ENCODE measurements at places on chromosomes 5 and 9.

DNA sequence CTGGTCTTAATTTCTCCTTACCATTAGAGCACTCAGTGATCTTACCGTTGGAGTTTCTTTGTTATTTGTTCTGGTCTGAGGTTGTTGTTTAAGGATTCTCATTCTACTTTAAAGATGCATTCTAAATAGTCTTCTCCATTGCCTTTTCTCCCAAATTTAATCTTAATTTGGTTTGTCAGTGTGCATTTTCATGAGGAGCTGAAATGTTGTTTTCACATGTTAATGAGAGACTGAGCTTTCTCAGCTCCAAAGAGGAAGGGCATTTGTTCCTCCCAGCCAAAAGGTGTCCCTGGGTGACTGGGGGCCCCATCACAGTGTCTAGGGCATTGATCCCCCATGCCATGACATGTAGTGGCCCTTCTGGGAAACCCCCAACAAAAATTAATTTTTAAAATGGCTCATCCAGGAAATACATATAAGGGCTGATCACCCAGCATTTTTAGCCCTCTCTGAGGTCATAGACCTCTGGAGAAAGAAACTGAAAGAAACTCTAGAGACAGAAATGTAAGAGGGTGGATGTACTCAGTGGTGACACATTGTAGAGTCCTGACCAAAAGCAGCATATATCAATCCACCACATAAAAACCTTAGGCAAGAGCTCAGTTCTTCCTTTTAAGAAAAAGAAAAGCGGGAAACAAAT lies 240.4 kb upstream of the RAI14 start:
- DNase-seq = no peak

GRCh38 chr9:115522912-115523311 lies 405.0 kb upstream of the TNC start:
- no peak for DNase-seq

DNA sequence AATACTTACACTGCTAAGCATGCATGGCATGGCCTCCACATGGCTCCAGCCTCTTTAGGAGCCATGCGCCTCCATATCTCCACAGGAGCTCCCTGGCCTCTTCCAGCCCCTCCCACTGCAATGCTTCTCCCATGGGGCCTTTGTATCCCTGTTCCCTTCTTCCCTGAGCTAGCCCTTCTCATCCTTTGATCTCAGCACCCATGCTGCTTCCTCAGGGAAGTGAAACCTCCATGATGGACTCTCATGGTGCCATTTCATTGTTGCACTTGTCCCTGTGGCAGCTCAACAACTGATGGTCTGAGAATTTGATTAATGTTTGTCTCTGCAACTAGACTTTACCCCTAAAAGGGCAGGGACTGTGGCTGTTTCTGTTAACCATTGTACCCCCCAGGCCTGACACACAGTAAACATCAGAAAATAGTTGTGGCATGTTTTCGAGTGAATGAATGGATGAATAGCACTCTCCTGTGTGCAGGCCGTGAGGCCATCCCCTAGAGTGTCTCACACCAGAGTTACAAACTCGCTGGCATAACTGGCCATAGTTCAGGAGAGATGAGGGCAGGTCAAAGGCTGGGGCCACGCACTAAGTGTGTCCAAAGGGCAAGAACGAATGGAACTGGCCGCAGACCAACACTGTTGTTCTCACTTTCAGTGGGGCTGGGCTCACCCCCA lies 6.6 kb downstream of the IDNK start:
- no peak for DNase-seq

GRCh38 chr5:109767997-109768396 lies 78.3 kb downstream of the MAN2A1 start:
- DNase-seq = no peak

DNA sequence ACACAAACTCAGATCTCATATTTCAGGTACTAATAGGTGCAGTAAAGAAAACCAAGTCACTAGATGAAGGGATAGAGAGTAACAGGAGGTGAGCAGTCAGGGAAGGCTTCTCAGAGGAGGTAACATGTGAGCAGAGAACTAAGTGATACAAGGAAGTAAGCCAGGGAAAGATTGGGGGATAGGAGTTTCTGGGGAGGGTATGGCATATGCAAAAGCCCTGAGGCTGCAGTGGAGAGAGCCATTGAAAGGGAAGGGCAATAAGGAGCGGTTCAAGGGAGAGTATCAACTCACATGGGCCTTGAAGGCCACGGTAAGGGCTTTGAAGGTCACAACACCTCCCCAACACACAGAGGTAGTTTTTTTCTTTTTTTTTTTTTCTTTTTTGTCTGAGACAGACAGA lies 6.9 kb downstream of the OLFML2A start:
- DNase-seq = no peak

DNA sequence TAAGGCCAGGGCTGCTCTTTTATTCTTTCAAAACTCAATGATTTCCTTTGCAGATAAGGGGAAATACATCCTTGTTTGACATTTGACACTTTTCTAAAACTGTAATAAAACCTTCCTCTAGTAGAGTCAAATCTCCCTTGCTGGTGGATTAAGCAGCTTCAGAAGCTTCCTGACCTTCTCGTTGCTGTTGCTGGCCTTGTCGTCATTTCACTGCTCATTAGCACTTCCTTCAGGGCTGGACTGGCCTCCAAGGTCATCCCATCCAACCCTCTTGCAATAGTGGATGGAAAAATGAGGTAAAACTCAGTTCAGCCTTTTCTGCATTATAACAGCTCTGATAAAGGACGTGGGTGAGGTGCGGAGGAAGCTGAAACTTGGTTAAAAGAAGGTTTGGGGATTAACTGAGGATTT lies 1.1 kb upstream of the ADAMTSL1 start:
- DNase-seq = no peak

DNA sequence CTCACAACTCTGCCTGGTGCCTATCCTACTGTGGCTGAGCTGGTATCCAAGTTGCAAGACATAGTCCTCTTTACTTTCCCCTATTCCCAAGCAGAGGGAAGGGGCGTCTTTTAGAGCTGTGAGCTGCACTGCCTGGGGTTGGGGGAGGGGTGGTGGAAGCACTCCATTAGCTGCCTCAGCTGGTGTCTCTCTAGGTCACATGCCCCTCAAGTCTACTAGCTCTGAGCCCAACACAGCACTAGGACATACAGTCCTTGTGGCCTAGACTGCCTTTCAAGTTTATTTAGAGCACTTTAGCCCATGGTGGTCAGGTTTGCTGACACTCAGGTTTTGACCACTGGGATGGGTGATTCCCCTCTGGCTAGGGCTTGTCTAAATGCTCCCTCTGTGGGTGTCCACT lies 54.7 kb downstream of the SREK1 start:
- DNase-seq = no peak

DNA sequence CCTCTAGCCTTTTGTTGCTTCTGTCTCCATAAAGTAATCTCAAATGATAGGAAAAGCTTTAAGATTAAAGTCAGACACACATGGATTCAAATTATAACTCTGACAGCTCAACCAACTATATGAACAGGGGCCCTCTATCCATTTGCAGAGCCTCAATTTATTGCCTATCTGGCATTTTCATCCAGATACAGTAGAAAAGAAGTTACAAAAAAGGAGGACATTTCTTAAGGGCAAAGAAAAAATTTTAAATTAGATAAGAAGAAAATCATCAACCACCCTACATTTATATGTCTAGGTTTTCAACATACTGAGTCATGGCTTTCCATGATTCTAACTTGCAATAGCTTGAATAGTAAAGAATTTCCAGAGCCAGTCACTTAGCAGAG lies 567.2 kb downstream of the CAAP1 start:
- no peak for DNase-seq

DNA sequence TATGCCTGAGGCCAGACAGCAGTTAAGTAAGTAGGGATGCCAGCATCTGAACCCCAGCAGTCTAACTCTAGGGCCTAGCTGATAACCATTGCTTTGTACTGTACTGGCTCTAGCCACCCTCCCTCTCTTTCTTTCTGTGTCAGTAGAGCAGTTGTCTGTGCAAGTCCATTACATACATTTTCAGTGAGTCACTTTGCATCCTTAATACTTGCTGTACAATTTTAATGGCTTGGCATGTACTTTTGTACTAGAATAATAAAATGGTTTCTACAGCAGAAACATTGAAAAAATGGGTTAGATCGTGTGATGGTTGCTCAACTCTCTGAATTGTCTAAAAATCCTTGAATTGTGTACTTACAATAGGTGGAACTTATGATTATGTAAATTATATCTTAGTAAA lies 1.5 kb upstream of the TTC39B start:
- DNase-seq = no peak

- no peak for DNase-seq
Measured at GRCh38 chr5:171323007-171323406, 14.0 kb downstream of the TLX3 start.

- no peak for DNase-seq
Measured at GRCh38 chr5:65952259-65952658, 25.9 kb downstream of the ERBIN start.

DNA sequence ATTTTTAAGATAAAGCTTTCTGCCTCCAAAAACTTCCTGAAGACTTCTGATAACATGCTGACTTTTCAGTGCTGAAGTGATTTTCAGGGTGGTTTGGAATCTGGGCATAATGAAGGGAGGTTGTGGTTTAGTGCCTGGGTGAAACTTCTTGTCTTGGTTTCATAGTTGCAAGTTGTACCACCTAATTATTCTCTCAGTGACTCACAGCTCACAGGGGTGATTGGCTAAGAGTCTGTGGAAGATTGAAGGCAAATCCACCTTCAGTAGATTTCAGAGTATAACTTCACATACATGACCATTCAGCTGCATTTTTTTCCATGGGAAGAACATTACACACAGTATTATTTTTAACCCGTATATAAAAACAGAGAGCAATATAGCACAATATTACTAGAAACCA lies 199.9 kb downstream of the PTTG1 start:
- DNase-seq = no peak

- DNase-seq = no peak
Measured at GRCh38 chr5:35198686-35199085, 31.6 kb downstream of the PRLR start.

DNA sequence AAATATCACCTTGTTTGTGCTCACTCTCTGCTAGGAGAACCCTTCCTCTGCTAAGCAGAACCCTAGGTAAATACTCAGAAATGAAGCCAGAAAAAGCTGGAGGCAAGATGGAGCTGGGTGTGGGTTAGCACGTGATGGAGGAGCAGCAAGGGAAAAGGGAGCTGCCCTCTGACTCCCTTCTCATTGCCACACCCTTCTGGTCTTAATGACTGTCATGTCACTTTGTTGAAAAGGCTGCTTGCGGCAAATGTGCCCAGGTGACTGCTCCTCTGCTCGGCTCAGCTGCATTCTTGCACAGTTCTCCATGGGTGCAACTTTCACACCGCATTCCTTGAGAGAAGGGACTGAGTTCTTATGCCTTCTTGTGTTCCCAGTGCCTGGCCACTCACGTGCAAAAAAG lies 36.4 kb upstream of the TBC1D2 start:
- no peak for DNase-seq

GRCh38 chr5:154097031-154097430 lies 58.3 kb downstream of the MFAP3 start:
- DNase-seq = no peak

GRCh38 chr5:39604491-39604890 lies 179.7 kb upstream of the DAB2 start:
- DNase-seq = peak; percentile 54

DNA sequence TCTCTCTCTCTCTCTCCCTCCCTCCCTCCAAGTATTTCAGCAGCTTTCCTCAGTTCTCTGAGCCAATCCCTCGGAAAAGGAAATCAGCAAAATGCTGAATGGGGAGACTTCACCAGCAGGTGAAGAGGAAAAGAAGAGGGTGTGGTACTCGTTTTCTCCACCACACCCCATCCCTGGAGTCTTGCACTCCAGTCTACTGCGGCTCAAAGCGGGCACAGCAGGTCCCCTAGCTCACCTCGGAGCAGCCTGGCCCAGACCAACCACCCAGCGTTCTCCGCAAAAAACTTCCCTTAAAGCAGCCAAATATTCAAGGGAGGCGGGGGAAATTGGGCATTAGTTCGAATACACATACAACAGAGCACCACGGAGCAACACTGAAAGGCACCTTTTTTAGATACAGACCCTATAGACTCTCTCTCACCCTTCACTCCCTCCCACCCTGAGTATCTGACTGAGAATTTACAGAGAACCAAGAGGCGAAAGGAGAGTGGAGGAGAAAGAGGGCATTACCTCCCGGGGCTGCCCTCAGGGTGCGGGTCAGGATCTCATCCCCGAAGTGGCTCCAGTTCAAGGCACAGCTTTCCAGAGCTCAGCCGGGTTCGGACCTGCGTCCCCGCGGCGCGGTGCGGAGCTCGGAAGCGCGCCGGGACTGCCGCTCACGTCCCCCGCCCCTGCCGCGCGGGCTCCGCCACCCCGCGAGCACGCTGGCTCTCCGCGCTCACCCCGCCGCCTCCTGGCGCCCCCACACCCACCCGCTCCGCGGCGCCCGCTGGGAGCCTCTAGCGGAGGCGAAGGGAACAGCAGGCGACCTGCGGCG lies 1638.5 kb upstream of the C9orf72 start:
- DNase-seq = peak; percentile 90

GRCh38 chr9:76206821-76207220 lies 187.4 kb downstream of the RFK start:
- DNase-seq = no peak

GRCh38 chr5:174572591-174572990 lies 151.8 kb upstream of the MSX2 start:
- no peak for DNase-seq

Data from NCI-H748 treated with DMSO at 0.1 percent for 48 hours (cell line).